DMS53 (cell line): ENCODE measurements at places on chromosomes 11 and 22.

DNA sequence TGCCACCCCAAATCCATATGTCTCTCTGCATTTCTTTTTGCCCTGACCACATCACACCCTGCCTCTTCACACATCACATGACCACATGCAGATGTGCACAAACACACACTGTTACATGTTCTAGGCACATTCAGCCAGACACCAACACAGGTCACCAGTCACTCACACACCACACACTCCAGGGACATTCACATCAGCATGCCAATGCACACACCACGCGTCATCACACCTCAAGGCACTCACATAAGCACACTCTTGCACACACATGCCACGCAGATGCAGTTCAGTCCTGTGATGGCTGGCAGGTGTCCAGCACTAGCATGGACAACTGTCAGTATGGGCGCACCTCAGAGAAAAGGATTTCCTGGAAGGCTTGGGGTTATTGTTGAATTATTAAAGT is 77.0 kb upstream of the MYOD1 start:
- no peak for DNase-seq

- DNase-seq: no peak
Observed at GRCh38 chr11:46436113-46436512, 44.5 kb upstream of the CHRM4 start.

- DNase-seq: no peak
Observed at GRCh38 chr11:43930868-43931716, 11.3 kb upstream of the C11orf96 start.

DNA sequence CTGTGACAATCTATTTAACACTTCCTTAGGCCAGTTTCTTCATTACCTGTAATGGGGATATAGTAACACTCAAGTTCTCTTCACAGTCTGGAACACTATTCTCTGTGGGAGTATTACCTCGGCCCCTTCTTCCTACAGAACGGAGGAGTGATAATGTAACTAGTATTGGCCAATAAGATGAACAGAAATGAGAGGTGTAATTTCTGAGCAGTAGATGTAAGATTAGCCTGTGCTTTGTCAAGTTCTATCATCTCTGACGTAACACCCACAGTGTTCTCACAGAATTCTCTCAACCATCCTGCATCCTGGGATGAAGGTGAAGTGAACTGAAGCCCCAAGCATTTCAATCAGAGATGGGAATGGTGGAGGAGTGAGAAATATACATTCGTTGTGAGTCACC is 65.2 kb upstream of the TOP3B start:
- no peak for DNase-seq

DNA sequence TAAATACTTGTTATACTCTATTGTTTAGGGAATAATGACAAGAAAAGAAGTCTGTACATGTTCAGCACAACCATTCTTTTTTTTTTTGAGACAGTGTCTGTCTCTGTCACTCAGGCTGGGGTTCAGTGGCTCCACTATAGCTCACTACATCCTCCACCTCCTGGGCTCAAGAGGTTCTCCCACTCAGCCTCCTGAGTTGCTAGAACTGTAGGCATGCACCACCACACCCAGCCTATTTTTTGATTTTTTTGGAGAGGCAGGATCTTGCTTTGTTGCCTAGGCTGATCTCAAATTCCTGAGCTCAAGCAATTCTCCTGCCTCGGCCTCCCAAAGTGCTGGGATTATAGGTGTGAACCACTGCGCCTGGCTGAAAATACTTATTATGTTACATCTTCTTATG is 250.0 kb downstream of the MIAT start:
- DNase-seq: no peak

DNA sequence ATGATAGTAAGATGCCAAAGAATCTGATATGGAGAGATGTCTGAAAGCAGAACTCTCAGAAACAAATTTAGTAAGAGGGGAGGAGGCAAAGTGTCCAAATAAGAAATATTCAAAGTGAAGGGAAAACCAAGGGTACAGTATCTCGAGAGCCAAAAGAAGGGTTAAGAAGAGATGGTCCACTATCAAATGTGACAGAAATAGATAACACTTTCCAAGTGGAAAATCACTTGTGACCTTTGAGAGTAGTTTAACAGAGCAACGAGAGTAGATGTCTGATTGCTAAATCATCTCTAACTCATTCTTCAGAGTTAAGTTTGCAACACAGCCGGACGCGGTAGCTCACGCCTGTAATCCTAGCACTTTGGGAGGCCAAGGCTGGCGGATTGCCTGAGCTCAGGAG is 4.3 kb upstream of the BUD13 start:
- no peak for DNase-seq
